Frontal cortex (tissue), 4 donors: ENCODE measurements at places on chromosomes 12 and 14. TPM values are rescaled to one million over a fixed set of nuclear protein-coding genes. Genes with fewer than 3 reads are reported as not detected.

Gene SERPINA6
- total RNA-seq: not detected

Gene TAS2R30
- 6.5 TPM for total RNA-seq

Gene ABCD2
- total RNA-seq: 18.3 TPM

Gene IAPP
- total RNA-seq: under 0.01 TPM

Gene CD69
- not detected for total RNA-seq

Gene NEUROD4
- total RNA-seq: 2.9 TPM

Gene CACNA2D4
- total RNA-seq: not detected

Gene MANSC1
- total RNA-seq: 2.4 TPM

Gene OR6C70
- total RNA-seq: not detected

Gene TAS2R10
- 2.4 TPM for total RNA-seq

Gene JAG2
- 21.2 TPM for total RNA-seq

Gene C14orf119
- 22.0 TPM for total RNA-seq

Gene LGMN
- total RNA-seq: 28.9 TPM

Gene KERA
- 1.2 TPM for total RNA-seq

Gene EML5
- total RNA-seq: 32.6 TPM

Gene AQP2
- not detected for total RNA-seq

Gene GLI1
- under 0.01 TPM for total RNA-seq

Gene HOXC9
- not detected for total RNA-seq

Gene TAC3
- 0.82 TPM for total RNA-seq

Gene KCNA5
- total RNA-seq: 11.4 TPM

Gene ZCCHC8
- total RNA-seq: 31.8 TPM

Gene PTPRQ
- total RNA-seq: 0.82 TPM
